ENCODE measurements at places on chromosomes 4 and X.

DNA sequence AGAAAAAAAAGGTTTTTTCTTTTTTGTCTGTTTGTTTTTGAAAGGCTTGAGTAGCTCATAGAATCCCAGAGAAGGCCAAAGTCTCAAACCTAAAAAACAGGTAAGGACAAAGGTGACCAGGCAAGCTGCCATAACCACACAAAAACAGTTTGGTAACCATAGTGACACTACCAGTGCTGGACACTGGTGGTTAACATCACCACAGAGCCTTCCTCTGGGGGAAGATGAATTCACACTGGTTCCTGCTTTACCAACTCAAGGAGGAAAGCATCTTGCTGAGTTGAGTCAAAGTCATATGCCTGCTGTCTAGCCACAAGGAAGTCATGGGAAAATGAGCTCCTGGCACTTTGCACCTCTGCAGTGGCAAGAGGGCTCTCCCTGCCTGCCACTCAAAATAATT, 32.5 kb downstream of the IDS start:
- H3K4me1 ChIP-seq = peaks cover 2% of the 10 kb centered on the region
- H3K4me3 ChIP-seq = no peak overlapping the region
- peaks cover 6% of the 10 kb centered on the region for H3K36me3 ChIP-seq
- DNase-seq = no peak
- peaks cover 4% of the 10 kb centered on the region for H3K27me3 ChIP-seq

GRCh38 chrX:131782646-131783045, 238.8 kb downstream of the OR13H1 start:
- no peaks in the 10 kb centered on the region for H3K4me1 ChIP-seq
- no peak for DNase-seq
- H3K4me3 ChIP-seq = no peak overlapping the region

- H3K4me1 ChIP-seq = peaks cover 14% of the 10 kb centered on the region
- no peaks in the 10 kb centered on the region for H3K27me3 ChIP-seq
- H3K27ac ChIP-seq = no peak overlapping the region
- H3K36me3 ChIP-seq = peaks cover 13% of the 10 kb centered on the region
- no peak overlapping the region for H3K4me3 ChIP-seq
Measured at GRCh38 chr4:39732728-39733127, 34.8 kb downstream of the UBE2K start.

DNA sequence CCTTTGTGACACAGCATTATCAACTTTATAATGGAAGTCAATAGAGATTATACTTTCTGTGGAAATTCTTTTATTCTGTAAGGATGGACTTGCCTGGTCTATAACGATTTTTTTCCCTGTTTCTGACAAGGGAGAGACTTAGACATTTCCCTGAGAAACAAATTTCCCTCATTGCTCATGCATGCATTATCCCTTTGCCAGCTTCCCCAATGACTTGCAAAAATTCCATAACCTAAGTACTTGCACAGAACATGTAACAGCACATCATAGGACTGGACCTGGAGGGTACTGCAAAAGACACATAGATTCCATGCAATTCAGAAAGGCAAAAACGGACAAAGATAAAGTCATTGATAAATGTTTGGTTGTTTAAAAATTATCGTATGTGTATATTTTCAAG, 166.7 kb downstream of the FHIP1A start:
- H3K4me1 ChIP-seq = no peaks in the 10 kb centered on the region
- no peaks in the 10 kb centered on the region for H3K36me3 ChIP-seq
- peaks cover 2% of the 10 kb centered on the region for H3K27me3 ChIP-seq

- H3K36me3 ChIP-seq = no peaks in the 10 kb centered on the region
- no peak for DNase-seq
- H3K27ac ChIP-seq = no peak overlapping the region
- no peaks in the 10 kb centered on the region for H3K4me1 ChIP-seq
- H3K27me3 ChIP-seq = no peaks in the 10 kb centered on the region
Measured at GRCh38 chr4:13892739-13893105, 265.2 kb upstream of the BOD1L1 start.

GRCh38 chr4:143313996-143314395, 22.7 kb upstream of the GAB1 start:
- no peaks in the 10 kb centered on the region for H3K4me1 ChIP-seq
- no peak for DNase-seq
- no peak overlapping the region for H3K4me3 ChIP-seq
- H3K27ac ChIP-seq = no peak overlapping the region

- H3K36me3 ChIP-seq = no peaks in the 10 kb centered on the region
- H3K4me1 ChIP-seq = no peaks in the 10 kb centered on the region
- H3K4me3 ChIP-seq = no peak overlapping the region
- no peak for DNase-seq
Measured at GRCh38 chr4:170887396-170887795, 797.6 kb upstream of the AADAT start.

GRCh38 chrX:115560211-115560977, 580 bp upstream of the PLS3 start:
- DNase-seq = no peak
- peak overlapping the region; percentile 72 for H3K4me3 ChIP-seq
- H3K36me3 ChIP-seq = no peaks in the 10 kb centered on the region
- peaks cover 19% of the 10 kb centered on the region for H3K27me3 ChIP-seq
- H3K4me1 ChIP-seq = no peaks in the 10 kb centered on the region

- no peaks in the 10 kb centered on the region for H3K36me3 ChIP-seq
- DNase-seq = no peak
- no peaks in the 10 kb centered on the region for H3K4me1 ChIP-seq
- H3K4me3 ChIP-seq = no peak overlapping the region
Measured at GRCh38 chrX:134737061-134737460, 78.8 kb upstream of the PLAC1 start.

GRCh38 chr4:99879458-99879857, 14.8 kb downstream of the LAMTOR3 start:
- H3K4me3 ChIP-seq = no peak overlapping the region
- H3K4me1 ChIP-seq = no peaks in the 10 kb centered on the region
- H3K27ac ChIP-seq = no peak overlapping the region

DNA sequence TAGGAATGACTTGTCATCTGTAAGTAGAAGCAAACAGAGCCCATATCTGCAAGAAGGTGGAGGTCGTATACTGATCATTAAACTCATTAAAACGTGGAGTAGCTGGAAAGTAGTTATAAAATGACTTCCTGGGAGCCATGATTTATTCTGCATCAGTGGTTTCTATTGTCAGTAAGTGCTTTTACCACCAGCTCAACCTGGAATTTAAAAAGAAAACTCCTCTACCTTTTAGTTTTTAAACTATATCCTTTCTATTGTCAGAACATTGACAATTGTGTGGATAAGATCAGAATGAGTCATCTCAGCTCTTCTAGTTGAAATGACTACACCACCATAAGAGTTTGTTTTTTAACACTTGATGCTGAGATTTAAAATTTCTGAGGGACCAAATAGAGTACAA, 651.2 kb upstream of the GALNT7 start:
- H3K36me3 ChIP-seq = no peaks in the 10 kb centered on the region
- no peak overlapping the region for H3K27ac ChIP-seq
- no peak for DNase-seq
- H3K4me3 ChIP-seq = no peak overlapping the region
- H3K4me1 ChIP-seq = no peaks in the 10 kb centered on the region
- H3K27me3 ChIP-seq = no peaks in the 10 kb centered on the region

GRCh38 chr4:784401-785331, 41.3 kb downstream of the CPLX1 start:
- H3K27ac ChIP-seq = no peak overlapping the region
- H3K27me3 ChIP-seq = peaks cover 22% of the 10 kb centered on the region
- DNase-seq = no peak
- peaks cover 27% of the 10 kb centered on the region for H3K4me1 ChIP-seq
- no peak overlapping the region for H3K4me3 ChIP-seq
- peaks cover 13% of the 10 kb centered on the region for H3K36me3 ChIP-seq

DNA sequence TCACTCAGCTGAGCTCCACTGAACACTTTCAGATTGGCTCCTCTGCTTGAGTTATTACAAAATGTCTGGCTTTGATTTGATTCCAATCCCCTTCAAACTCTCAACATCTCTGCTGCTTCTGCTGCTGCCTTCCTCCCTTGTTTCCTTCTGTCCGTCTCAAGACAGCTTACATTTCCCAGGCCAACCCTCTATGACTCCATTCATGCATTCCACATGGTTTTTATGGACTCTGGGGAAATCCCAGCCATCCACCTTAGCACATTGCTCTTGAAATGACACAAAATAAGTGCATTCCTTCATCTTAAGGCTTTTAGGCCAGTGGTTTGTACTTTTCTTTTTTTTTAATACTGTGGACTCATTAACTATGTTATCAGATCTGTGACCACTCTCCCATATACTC, 68.5 kb upstream of the TMEM164 start:
- no peaks in the 10 kb centered on the region for H3K4me1 ChIP-seq
- H3K36me3 ChIP-seq = no peaks in the 10 kb centered on the region
- H3K27me3 ChIP-seq = peaks cover 14% of the 10 kb centered on the region
- H3K27ac ChIP-seq = no peak overlapping the region
- no peak for DNase-seq
- H3K4me3 ChIP-seq = no peak overlapping the region

DNA sequence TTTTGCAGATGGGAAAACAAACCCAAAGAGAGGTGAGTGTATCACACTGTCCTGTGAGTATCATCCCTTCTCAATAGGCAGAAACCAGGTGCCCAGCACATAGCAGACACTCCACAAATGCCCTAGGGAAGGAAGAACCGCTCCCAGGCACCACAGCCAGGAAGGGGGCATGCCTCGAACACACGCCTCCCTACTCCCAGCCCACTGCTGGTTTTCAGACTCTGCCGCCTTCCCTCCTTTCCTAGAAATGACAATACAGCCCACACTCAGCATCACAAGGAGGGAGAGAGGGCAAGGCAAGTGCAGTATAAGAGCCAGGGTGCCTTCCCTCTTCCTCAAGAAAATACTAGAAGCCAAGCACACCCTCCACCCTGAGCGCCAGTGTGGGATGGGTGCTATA, 16.2 kb downstream of the JAKMIP1 start:
- no peak for DNase-seq
- H3K36me3 ChIP-seq = peaks cover 60% of the 10 kb centered on the region
- H3K27me3 ChIP-seq = no peaks in the 10 kb centered on the region
- no peak overlapping the region for H3K4me3 ChIP-seq
- H3K27ac ChIP-seq = peak overlapping the region; percentile 66
- H3K4me1 ChIP-seq = peaks cover 59% of the 10 kb centered on the region

- DNase-seq = no peak
- H3K36me3 ChIP-seq = no peaks in the 10 kb centered on the region
- no peaks in the 10 kb centered on the region for H3K4me1 ChIP-seq
- H3K4me3 ChIP-seq = no peak overlapping the region
Measured at GRCh38 chr4:154029171-154029570, 240.3 kb upstream of the SFRP2 start.

- no peak overlapping the region for H3K27ac ChIP-seq
- peak; percentile 13 for DNase-seq
- peaks cover 5% of the 10 kb centered on the region for H3K4me1 ChIP-seq
- no peak overlapping the region for H3K4me3 ChIP-seq
Measured at GRCh38 chr4:83388313-83388676, 53.6 kb upstream of the HPSE start.

DNA sequence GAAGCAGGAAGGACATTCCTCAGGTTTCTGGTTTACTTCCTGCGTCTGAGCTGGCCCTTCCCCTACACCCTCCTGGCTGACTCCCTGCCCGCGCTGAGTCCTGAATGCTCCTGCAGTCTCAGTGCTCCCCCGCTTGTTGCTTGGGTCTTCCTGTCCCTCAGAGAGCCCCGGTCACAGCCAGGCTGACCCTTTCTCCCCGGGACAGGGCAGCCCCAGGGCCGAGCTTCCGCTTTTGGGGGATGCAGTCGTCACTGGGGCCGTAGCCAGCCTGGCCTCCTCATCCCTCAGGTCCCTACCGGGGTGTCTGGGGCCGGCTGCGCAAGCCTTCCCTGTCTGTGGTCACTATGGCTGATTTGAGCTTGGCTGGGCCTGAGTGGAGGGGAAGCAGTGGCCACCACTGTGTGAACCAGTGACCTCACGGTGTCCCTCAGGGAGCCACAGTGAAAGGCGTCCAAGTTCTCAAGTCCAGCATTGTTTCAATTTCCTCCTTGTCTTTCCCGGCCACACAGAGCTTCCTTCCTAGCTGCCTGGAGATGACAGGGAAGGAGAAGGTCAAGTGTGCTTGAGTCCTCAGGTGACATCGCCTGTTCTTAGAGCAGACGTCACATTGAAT, 34.1 kb upstream of the ASMTL start:
- no peak for DNase-seq
- peak overlapping the region; percentile 51 for H3K27ac ChIP-seq
- peaks cover 64% of the 10 kb centered on the region for H3K36me3 ChIP-seq
- H3K4me3 ChIP-seq = no peak overlapping the region

- H3K36me3 ChIP-seq = no peaks in the 10 kb centered on the region
- no peak overlapping the region for H3K27ac ChIP-seq
- H3K4me1 ChIP-seq = no peaks in the 10 kb centered on the region
- no peak for DNase-seq
- no peaks in the 10 kb centered on the region for H3K27me3 ChIP-seq
- no peak overlapping the region for H3K4me3 ChIP-seq
Measured at GRCh38 chr4:84792366-84793301, 173.9 kb downstream of the WDFY3 start.

DNA sequence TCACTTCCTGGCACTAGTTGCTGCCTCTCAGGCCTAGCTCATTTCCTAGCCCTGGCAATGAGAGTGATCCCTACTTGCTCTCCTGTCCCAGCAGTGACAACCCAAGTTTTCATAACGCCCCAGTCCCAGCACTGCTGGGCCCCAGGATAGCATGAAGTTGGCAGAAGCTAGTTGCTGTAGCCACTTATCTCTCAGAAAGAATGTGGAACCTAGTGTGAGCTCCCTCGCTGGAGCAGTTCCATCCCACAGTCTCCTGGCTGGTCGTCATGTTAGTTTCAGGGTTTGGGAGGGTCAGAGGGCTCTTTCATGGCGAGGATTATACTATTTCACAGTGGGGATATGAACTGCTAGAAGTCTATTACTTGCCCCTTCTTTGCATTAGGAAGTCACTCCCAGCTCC, 5.1 kb downstream of the PF4 start:
- H3K36me3 ChIP-seq = no peaks in the 10 kb centered on the region
- H3K27me3 ChIP-seq = no peaks in the 10 kb centered on the region
- DNase-seq = no peak
- no peaks in the 10 kb centered on the region for H3K4me1 ChIP-seq

DNA sequence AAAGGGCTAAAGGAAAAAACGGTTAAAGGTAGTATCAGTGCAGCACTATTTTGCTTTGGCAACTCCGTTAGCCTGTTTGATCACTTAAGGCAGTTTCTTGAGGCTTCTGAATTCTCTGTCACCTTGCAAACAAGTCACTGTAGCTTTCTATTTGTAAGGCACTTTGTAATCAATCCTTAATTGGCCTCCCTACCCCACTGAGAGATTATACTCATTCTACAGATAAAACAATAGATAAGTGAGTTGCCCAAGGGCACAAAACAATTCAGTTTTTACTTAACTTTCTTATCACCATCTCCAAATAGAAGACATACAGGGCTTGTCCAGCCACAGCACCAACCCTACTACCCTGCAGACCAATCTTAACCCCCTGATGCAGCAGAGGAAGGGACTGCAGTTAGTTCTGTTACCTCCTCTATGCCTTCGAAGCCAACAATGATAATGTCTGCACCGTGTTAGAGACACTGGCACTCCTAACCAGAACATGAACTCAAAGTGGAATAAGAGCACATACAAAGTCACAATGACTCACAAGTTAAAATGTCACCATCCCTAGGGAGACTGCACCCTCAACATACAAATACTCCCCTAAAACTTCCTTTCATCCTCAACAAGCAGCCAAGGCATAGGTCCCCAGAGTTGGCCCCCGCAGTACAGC, 1.7 kb downstream of the TMEM185A start:
- H3K4me3 ChIP-seq = peak overlapping the region; percentile 93
- no peak for DNase-seq
- H3K27ac ChIP-seq = no peak overlapping the region
- peaks cover 10% of the 10 kb centered on the region for H3K36me3 ChIP-seq
